ENCODE measurements at places on chromosomes 13 and 19.

DNA sequence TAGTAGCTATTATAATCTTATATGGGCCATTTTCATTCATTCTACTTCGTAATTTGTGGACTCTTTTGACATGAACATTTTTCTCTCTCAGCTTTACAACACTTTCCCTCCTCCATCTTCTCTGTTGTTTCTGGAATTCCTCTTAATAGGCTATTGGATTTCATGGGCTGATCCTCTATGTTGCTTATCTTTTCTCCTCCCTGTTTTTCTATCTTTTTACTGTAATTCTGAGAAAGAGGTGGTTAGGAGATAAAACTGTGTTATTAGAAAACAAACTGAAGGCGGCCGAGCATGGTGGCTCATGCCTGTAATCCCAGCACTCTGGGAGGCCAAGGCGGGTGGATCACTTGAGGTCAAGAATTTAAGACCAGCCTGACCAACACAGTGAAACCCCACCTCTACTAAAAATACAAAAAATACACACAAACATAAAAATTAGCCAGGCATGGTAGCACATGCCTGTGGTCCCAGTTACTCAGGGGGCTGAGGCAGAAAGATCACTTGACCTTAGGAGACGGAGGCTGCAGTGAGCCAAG, 188.1 kb downstream of the UGGT2 start:
- DNase-seq: no peak

- DNase-seq: no peak
Observed at GRCh38 chr13:29441306-29441705, 154.2 kb downstream of the SLC7A1 start.

DNA sequence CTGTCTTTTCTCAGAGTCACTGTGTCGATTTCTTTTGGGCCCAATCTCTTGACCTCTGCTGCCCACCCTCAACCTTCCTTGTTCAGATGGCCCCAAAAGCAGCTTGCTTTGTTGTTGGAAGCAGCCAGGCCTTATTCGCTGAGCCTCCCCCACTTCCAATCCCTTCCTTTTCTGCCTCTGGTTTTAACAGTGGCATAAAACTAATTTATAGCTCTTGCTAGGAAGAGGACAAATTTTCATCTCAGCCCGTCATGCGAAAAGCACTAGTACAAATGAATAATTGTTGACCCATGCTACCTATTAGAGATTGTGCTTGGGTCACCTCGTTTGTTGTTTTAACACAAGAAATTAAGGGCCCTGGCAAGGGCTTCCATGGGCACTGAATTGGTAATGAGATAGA, 51.1 kb downstream of the SIAH3 start:
- no peak for DNase-seq

DNA sequence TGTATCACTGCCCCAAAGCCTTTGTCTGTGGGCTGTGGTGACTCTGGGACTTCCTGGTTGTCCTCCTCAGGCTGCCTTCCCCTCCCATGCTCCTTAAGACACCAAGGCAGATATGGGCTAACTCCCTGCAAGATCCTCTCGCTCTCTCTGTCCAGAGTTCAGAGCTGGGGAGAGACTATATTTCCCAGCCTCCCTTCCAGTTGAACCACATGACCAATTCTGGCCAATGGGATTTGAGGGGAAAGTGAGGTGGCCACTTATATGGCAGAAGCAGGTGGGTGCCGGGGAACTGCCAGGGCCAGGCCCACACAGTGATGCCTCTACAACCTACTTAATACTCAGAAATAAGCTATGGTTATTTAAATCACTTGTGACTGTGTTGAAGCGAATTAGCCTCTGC, 16.2 kb upstream of the ANGPTL8 start:
- no peak for DNase-seq

DNA sequence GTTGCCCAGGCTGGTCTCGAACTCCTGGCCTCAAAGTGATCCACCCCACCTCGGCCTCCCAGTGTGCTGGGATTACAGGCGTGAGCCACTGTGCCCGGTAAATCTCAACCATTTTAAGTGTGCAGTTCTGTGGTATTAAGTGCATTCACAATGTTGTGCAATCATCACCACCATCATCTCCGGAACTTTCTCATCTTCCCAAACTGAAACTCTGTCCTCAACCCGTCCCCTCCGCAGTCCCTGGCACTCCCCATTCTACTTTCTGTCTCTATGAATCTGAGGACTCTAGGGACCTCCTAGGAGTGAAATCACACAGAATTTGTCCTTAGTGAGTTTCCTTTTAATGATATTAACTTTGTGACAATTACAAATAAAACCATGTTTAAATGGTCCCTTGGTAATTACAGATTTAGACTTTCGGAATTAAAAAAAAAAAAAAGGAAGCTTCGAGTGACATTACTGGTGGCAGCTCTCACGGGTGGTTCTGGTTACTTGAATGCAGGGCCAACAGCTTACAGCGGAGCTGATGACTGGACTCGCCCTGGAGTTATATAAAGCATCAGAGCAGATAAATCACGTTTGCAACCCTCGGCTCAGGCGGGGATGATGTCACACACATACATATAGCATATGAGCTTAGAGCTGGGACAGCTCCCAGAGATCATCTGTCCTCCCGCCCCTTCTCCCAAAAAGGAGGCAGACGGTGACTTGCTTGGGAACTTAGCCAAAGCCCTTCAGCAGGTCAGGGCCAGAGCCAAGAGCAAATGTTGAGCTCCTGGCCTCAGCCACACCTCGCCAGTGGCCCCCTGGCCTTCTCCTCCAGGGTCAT, 89.8 kb downstream of the ZNF557 start:
- no peak for DNase-seq

DNA sequence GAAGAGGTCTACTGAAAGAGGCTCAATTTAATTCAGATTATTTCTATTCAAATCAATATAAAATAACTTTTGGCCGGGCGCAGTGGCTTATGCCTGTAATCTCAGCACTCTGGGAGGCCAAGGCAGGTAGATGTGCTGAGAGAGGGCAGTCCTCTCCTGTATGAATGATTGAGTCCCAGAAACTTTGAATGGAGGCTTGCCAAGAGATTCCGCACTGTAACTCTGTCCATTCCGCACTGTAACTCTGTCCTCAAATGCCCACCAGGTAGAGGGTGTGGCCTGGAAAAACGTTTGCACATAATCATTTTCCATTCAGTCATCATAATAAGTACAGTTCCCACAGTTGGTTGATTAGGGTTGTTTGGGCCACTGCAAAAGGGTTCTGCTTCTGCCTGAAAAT, 274.7 kb upstream of the SOX21 start:
- DNase-seq: no peak

DNA sequence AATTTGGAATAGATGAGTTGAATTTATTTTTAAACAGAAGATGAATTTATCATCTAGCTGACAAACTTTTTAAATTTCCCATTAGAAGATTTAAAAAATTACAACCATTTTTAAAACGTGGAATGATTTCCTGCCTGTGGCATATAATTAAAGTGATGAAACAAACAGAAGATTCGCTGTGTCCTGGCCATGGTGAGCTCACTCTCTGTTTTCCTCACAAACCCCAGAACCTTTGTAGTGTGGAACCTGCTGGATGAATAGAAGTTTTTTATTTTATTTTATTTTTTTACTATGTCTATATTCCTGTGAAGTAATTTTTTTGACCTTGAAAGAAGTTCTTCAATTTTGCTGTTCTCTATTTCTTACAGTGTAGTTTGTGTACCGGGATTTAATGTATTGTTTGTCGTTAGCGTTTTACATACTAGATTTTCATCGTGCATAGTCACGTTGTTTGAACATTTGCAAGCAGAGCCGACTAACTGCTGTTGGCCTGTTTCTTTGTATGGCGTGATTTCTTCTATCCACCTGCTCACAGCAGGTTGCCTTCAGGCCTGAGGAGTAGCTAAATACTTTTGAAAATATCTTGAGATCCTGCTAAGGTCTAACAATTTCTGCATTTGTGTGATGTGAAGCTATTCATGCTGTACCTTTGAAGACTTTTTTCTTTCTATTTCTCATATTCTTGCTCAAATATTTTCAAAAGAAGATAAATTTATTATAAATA, 149.2 kb downstream of the GGACT start:
- DNase-seq: no peak

- DNase-seq: no peak
Observed at GRCh38 chr19:1438933-1439354, 748 bp downstream of the RPS15 start.

DNA sequence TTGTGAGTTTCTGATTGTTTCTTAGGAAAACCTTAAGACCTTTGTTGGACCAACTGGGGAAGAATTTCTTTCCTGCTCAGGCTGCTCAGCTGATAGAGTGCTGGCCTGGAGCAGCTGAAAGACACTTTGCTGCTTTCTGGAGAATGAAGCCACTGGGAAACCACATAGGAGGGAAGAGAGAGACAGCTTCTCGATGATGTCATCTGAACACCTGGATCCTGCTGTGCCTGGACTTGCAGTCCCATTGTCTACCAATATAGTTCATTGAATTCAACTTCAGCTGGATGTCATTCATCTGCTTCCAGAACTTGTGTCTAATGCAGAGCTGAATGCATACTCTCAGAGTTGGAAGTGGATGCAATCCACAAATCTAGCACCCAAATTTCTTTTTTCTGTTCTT, 34.3 kb upstream of the TSHZ3 start:
- DNase-seq: no peak

- no peak for DNase-seq
Observed at GRCh38 chr19:4737955-4738600, 14.4 kb upstream of the DPP9 start.

- no peak for DNase-seq
Observed at GRCh38 chr19:31270897-31271296, 78.3 kb downstream of the TSHZ3 start.

DNA sequence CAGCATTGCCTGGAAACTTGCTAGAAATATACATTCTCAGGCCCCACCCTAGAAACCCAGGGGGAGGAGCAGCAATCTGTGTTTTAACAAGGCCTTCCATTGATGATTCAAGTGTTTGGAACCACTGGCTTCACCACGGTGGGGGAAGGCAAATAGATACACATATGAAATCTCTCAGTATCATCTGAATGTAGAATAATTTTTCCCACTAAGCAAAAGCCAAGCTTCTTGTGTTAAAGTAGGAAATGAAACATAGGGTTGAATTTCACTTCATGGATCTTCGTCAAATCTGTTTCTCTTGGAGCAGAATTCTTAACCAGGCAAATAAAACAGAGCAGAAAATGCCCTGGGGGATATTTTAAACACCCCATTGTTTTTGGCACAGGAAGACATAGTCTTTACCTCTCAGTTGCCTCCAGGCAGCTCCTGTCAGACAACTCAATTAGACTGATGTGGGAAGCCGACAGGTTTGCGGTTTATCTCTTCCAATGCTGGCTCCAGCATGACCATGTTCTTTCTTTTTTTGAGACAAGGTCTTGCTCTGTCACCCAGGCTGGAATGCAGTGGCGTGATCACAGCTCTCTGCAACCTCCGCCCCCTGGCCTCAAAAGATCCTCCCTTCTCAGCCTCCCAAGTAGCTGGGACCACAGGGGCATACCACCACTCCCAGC, 213.0 kb downstream of the FOXO1 start:
- DNase-seq: no peak

GRCh38 chr19:12667731-12668302, 1.2 kb downstream of the WDR83 start:
- DNase-seq: no peak

DNA sequence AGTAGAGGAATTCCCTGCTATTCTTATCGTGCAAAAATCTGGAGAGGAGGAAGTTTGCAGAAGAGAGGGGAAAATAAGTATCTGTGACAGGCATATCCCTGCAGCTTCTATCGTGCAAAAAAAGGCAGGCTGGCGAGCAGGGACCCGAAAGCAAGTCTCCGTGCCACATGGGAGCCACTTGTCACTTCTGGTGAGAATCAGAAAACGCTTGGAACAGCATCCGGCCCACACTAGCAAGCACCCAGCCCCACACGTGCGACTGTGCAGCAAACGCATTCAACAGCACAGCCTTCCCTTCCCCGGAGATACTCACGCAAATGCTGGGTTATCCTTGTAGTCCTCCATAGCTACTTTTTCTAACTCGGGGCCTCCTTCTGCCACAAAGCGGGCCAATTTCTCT, 16.9 kb downstream of the SUGP1 start:
- DNase-seq: no peak

Measured in RCC 7860 (cell line).